Activated naive CD4-positive, alpha-beta T cell (primary cell): ENCODE measurements at places on chromosomes 2 and 18.

- DNase-seq: no peak
These were observed 3.8 kb downstream of the TGIF1 start for GRCh38 chr18:3453540-3454364.

DNA sequence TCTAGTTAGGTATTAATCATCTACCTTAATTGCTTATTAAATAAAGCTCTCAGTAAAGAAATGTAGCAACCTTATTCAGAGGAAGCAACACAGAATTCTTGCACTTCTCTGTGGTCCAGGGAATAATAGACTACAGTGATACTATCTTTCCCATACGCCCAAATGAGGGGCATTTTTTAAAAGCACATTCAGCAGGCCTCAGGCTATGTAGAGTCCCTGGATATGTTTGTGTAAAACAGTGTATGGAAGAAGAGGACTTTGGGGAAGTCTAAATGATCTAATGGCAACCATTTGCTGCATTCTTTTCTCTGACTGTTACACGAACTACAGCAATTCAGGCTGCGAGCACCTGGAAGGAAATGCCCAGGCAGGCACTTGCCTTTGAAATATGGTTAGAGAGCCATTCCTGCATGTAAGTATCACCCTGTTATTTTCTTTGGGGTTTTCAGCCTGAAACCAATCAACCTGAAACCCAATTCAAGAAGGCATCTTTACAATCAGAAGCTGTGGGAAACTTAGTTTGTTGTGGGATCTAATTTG is 1814.7 kb upstream of the CELF4 start:
- no peak for DNase-seq

GRCh38 chr18:40866013-40866645 is 1088.9 kb upstream of the PIK3C3 start:
- DNase-seq: no peak

DNA sequence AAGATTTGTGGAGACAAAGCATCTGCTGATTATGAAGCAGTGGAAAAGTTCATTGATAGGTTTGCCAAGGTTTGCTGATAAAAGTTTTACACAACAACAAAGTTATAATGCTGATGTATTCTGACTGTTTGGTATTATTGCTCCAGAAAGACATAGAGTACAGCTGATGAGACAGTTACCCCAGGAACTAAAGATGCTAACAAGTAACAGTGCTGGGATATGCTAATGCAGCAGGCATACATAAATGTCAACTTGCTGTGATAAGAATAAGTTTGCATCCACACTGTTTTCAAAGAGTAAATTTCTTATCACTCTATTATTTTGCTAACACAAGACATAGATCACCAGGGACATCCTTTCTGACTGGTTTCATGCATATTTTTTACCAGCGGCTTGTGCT is 1221.3 kb upstream of the CELF4 start:
- DNase-seq: no peak

DNA sequence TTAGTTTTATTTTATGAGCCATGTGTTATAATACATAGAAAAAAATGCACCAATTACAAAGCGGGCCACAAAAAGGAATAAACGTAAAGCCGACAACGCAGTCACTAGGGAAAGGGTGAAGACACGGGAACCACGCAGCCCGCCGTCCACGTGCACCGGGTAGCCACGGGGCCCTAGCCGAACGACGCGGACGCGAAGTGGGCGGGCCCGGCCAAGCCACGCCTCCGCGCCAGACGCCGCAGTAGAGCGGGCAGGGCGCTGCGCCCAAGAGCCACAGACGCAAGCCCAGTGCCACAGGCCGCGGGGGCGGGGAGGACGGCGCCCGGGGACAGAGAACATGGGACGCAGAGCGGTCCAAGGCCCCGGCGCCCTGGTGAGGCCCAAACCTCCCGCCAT is at the start of gene DUSP28:
Gene DUSP28 (plus strand): TSS at position 274 of the 396 bp plus-strand sequence. CDS start 328 bp downstream, outside the sequence.
- peak; percentile 74 for DNase-seq

DNA sequence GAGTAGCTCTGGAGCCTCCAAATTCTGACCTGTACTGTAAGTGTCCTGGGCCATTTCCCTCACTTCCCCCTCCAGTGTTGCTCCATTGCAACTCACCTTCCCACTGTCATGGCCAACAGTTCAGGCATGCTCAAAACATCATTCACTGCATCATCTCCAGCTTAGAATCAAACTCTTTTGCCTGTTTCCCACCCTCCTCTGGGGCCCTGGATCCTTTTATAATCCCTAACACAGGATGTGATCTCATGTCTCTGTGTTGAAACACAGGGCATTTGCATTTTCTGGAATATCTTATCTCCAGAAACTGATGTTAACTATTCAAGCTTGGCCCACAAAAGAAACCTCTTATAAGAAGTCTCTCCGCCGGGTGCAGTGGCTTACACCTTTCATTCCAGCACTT is 3.0 kb downstream of the DPP4 start:
- no peak for DNase-seq

DNA sequence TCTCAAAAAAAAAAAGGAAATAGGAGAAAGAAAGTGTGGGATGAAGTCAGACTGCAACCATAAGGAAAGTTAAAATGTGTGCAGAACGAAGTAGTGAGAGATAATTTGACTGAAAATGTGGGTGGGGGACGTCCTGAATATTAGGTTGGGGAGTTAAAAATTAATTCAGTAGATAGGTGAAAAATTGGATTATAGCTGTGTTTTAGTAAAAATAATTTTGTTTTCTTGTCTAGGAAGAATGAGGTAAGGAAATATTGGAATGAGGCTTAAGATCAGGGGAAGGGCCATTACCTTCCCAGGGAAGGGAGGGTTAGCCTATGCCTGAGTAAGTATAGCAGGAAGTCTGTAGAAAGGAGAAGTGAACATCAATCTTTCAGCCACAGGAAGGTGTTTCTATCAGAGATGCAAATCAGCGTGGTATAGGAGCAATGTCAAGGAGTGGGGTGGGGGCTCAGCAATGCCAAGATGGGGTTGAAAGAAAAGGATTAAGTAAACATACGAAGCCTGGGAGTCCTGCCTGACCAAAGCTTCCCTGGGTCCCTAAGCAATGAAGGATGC is 250.9 kb downstream of the PIEZO2 start:
- no peak for DNase-seq

- DNase-seq: no peak
These were observed 268.8 kb upstream of the SPRED2 start for GRCh38 chr2:65701191-65701590.

DNA sequence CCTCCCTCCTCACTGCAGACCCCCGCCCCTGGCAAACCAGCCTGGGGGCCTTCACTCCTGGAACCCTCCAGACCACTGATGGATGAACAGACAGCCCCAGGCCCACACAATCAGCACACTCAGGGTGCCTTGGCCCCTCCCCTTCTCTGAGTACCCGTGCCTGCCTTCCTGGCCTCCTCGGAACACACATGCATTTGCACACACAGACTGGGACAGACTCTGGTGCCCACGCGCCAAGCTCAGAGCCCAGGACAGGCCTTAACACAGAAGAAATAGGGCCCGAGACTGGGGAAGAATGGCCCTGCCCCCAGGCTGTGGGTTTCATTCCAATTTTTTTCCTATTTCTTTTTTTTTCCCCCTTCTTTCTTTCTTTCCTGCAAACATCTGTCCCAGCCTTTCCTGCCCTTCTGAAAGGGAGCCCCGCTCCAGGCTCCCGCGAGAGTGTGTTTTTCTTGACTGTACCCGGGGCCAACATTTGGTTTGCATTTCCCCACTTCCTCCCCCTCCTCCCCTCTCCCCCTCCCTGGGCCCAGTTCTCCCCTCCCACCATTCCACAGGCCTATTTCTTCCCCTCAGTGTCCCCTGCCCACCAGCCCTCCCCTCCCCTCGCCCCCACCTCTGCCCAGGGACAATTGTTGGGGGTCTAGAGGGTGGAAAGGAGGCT is 618 bp upstream of the TNS1 start:
- DNase-seq: no peak

DNA sequence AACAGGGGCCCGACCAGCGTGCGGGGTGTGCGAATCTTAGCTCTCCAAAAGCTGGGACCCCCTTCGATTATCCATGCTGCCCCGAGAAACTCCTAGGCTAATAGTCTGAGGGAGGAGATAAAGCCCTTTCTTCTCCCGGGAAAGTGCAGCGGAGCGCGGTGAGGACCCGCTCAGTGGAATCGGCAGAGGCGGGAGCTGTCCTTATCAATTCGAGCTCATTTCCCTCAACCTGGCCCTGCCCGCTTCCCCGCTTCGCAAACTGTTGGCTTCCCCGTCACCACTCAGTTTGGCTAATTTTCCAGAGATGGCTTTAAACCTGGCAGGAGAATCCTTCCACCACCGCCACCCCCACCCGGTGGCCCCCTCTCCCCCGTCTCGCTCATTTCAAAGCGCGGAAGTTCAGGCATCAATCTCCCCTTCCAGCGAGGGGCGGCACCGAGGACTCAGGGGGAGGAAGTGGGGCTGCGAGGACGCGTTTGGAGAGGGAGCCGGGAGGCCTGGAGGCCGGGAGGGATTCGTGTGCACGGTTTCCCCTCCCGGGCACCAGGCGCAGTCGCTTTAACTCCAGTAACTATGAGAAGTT is 1.6 kb downstream of the KLHL14 start:
- DNase-seq: no peak

DNA sequence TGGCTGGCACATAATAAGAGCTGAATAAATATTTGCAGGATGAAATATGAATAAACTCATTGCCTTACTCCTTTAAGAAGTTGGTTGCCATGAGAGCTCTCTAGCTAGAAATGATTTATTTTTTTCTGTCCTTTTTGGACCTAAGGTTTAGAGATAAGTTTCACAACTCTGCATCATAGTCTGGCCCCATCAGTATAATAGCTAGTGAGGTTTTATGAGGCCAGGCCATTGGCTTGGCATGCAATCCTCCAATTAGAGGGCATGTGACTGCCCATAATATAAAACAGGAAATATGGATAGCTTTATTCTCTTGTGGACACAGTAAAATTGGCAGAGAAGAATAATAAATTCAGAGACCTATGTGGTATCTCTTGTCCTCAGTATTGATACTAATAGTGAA is 26.2 kb upstream of the INSIG2 start:
- no peak for DNase-seq

DNA sequence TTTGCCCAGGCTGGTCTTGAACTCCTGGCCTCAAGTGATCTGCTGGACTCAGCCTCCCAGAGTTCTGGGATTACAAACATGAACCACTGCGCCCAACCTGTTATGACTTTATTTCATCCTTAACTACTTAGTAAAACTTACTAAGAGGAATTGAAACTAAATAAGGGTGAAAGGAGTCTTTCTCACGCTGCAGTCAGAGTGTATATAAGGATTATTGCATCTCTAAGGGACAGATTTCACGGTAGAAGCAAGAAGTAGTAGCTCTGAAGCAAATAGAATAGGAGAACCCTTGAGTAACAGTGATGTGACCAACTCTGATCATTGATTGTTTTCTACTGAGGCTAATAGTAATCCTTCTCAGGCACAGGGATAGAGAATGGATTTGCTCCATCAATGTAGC is 960.1 kb downstream of the CPS1 start:
- DNase-seq: no peak

DNA sequence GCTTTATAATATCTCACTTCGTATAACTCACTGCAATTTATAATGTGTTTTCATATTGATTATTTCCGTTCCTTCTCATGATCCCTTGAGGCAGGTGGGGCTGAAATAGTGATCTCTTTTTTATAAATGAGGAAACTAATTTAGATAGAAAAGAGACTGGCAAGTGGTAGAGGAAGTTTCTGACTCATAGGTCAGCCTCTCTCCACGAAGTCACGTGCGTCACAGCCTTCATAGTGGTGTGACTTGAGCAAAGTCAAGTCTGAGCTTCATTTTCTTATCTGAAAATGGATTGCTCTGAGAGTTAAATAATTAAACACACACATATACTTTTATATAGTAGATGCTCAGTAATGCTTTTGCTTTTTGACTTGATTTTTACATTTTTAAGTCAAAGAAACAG is 19.9 kb downstream of the ABCG5 start:
- no peak for DNase-seq

DNA sequence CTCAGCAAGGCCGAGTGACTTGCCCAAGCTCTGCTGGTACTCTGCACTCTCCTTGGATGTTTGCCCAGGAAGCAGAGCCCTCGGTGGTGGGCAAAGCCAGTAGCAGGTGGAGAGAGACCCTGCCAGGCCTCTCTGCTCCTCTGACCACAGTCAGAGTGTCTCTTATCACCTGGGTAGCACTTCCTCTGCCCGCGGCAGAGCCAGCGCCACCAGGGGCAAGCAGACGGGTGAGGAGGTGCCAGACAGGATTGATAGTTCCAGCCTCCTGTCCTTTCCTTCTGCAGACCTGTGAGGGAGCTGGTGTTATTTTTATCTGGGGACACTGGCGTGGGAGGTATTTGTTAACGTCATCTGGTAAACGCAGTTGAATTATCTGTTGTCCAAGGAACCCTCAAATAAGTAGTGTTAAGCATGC is 152.9 kb downstream of the SMAD7 start:
- no peak for DNase-seq

GRCh38 chr2:112814278-112814677 is 22.3 kb downstream of the IL1B start:
- DNase-seq: no peak

- DNase-seq: no peak
These were observed 119.0 kb downstream of the GULP1 start for GRCh38 chr2:188410504-188411235.

DNA sequence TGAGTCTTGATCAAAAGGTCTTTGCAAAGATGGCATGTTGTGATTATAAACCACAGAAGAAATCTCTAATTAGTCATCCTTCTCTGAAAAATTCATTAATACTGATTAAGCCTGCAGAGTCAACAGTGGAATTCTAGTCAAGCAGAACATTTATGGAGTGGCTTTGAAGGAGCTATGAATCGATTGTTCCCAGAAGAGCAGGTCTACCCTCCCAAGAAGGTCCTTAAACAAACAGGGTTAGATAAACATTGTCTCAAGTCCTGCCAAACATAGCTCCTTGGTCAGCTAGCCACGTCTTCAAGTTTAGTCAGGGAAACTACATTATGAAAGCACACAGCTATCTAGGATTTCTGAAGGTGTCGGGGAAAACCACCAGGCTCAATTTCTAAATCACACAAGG is 88.9 kb downstream of the ITGA4 start:
- no peak for DNase-seq

DNA sequence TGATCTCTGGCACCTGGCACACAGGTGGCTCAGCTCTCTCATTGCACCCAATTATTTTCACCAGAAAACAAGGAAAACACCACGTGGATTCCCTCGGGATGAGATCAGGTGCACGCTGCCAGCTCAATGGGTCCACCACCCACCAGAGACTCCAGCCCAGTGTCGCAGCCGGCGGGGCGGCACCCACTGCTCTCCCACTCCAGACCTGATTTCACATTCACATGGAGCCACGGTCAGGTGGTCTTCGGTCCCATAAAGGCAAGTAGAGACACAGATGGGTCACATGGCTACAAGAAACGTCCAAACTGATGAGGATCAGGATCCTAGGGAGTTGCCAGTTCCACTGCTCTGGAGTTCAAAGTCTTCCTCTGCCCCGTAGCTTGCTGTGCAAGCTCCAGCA is 217.6 kb downstream of the ANKRD30B start:
- DNase-seq: no peak

GRCh38 chr2:239597216-239597615 is 196.4 kb upstream of the HDAC4 start:
- no peak for DNase-seq

DNA sequence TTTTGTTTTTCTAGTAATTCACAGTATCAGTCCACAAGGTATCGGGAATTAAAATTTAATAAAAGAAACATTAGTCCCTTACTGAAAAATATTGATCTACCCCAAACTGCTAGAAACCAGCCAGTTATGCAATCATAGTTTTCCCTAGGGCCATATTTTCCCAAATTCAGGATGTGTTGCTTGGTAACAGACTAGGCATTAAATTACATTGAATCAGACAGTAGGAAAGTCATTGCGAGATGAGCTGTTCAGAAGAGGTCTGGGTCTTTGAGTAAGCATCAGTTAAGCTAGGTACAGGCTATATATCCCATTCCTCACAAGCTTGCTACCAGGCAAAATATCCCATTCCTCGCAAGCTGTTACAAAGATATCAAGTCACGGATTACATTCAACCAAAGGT is 123.0 kb upstream of the CCDC150 start:
- no peak for DNase-seq
